ENCODE measurements at places on chromosomes 16 and 17.

- DNase-seq: no peak
These were observed 338 bp downstream of the MAPK3 start for GRCh38 chr16:30122604-30123160.

DNA sequence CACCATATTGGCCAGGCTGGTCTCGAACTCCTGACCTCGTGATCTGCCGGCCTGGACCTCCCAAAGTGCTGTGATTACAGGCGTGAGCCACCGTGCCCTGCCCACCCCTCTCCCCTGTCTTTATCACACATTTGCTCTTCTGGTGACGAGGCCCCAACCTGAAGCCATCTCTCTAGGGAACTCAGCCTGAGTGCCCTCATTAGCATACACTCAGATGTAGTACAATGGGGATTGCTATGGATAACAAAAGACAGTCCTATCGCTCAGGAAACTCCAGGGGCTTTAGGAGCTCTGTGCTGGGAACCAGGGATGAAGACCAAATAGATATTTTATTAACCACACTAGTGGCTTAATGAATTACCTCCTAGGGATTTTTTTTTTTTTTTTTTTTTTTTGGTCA, 100.7 kb downstream of the MARF1 start:
- DNase-seq: no peak

DNA sequence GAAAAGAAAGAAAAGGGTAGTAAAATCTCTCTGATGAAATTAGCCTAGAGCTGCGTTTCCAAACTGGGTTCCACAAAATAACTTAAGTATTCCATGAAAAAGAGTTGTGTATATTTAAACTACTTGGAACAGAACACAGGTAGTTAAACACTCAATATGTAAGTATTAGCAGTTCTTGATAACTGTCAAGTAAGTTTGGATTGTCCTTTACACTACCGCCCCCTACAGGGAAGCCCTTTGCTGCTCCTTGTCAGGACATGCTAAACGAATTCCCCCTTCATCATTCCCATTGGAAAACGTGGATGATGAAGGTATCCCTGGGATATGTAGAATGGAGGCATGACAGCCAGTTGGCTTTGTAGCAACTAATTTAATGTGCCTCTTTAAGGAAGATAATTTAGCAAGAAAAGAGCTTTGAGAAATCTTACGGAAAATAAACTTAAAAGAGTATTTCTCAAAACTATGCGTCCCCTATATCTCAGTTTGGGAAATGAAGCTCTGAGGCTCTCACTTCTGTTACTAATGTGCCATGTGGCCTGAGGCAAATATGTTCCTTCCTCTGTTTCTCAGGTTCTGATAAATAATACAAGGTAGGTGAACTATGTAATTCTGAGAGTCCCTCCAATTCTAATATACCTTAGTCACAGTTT, 18.8 kb downstream of the NCBP3 start:
- peak; percentile 42 for DNase-seq

GRCh38 chr17:72699545-72699944, 392.9 kb downstream of the SLC39A11 start:
- no peak for DNase-seq

- DNase-seq: no peak
These were observed 156.9 kb upstream of the CIBAR2 start for GRCh38 chr16:85269165-85269564.

DNA sequence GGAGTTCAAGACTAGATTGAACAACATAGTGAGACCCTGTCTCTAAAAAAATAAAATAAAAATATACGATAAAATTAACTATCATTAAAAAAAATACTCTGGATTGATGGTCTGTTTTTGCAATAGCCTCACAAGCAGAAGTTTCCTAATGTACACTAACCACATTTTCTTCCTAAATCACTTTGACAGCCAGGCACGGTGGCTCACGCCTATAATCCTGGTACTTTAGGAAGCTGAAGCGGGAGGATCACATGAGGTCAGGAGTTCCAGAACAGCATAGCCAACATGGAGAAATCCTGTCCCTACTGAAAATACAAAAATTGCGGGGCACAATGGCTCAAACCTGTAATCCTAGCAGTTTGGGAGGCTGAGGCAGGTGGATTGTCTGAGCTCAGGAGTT, 64.7 kb downstream of the HELZ start:
- no peak for DNase-seq

DNA sequence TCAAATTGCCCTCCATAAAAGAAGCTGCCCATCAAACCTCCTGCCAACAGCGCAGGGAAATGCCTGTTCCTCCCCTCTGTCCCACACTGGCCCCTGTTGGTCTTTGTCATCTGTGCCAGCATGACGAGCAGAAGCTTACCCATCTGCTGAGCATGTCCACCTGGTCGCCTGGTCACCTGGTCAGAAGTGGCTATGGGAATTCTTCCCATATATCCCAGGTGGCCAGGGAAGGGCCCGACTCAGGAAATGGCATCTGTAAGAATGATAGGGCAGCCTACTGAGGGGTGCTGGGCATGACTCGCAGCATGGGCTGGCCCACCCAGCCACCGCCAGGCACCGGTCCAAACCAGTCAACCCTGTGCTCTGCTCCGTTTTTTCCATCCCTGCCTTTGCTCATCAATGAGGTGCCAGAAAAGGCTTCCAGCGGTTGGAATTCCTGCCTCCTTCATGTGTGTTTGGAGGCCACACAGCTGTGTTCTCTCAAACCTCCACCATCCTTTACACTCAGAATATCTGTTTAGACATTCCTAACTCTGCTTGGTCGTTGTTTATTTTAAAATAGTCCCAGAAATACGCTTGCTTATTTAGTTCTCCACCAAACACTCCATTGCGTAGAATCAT, 145.2 kb downstream of the CLEC16A start:
- DNase-seq: peak; percentile 80

- DNase-seq: no peak
These were observed 9.4 kb downstream of the CD300LF start for GRCh38 chr17:74703311-74703710.

DNA sequence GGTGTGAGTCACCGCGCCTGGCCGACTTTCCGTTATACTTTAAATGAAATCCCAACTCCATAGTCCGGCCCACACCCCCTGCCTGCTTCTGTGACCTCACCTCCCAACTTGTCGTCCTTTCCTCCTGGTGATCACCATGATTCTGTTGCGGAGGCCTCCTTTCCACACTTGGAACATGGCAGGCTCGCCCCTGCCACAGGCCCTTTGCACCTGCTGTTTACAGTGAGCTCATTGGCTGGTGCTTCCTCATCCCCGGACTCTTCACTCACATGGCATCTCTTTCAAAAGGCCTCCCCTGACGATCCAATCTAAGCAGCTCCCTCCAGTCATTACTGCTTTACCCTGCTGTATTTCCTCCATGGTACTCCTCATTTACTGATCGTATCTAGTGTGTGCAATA, 64.6 kb downstream of the RAP1GAP2 start:
- DNase-seq: no peak

DNA sequence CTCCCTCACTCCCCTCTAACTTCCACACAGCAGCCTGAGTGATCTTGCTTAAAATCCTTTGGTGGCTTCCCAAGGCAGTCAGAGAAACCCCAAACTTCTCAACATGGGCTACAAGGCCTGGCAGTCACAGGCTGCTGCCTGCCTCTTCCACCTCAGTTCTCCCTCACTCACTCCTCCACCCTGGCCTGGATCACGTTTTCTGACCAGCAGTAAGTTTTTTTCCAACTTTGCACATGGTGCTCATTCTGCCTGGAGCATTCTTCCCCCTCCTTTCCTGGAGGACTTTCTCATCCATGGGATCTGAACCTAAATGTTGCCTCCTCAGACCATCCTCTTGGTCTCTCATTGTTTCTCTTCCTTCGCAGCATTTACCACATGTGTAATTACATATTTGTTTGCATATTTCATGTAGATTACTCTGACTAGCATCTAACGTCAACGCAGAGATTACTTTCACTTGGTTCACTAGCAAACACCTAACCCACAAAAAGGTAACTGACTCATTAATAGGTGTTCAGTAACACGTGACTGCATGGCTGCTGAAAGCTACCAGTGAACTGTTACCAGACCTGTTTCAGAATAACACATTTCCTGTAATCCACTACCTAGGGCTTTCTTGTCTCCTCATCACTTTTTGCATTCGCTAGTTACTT, 17.1 kb downstream of the GNA13 start:
- no peak for DNase-seq

DNA sequence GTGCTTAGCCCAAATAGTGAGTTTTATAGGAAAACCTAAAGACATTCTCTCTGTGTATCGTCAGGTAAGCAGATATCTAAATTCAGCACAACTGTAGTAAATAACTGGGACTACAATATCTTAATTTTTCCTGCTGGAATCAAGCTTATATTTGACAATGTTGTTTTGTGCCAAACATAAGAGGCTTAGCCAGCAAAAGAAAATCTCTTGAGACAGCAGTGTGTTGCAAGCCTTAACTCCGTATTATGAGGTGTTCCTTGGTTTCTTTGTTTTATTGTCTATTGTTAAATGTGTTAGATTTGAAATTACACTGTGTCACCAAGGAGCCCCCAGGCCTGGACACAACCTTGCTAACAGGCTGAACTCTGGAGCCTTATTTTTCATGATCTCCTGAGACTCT, 1570.6 kb upstream of the GOT2 start:
- DNase-seq: no peak

- DNase-seq: peak; percentile 88
These were observed 54.1 kb downstream of the VAC14 start for GRCh38 chr16:70746708-70747424.

DNA sequence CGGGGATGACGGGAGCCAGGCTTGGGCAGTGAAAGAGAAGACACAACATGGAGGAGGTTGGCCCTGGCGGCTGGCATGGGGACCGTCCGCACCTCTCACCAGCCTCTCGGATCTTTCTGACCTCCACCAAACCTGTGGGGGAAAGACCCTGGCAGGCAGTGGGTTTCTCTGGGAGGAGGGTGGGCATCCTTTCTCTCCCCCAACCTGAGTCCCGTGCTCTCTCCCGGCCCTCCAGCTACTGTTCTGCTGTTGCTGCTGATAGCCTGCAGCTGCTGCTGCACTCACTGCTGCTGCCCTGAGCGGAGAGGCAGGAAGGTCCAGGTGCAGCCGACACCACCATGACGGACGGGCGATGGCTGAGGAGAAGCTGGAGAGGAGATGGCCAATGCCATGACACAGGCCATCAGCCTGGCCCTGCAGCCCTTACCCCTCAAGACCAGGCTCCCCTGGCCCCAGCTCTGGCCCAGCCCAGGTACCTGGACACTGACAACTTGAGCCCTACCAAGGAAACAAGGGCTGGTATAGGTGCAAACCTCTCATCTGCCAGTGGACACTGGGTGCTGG, 7.4 kb downstream of the SMIM5 start:
- no peak for DNase-seq

DNA sequence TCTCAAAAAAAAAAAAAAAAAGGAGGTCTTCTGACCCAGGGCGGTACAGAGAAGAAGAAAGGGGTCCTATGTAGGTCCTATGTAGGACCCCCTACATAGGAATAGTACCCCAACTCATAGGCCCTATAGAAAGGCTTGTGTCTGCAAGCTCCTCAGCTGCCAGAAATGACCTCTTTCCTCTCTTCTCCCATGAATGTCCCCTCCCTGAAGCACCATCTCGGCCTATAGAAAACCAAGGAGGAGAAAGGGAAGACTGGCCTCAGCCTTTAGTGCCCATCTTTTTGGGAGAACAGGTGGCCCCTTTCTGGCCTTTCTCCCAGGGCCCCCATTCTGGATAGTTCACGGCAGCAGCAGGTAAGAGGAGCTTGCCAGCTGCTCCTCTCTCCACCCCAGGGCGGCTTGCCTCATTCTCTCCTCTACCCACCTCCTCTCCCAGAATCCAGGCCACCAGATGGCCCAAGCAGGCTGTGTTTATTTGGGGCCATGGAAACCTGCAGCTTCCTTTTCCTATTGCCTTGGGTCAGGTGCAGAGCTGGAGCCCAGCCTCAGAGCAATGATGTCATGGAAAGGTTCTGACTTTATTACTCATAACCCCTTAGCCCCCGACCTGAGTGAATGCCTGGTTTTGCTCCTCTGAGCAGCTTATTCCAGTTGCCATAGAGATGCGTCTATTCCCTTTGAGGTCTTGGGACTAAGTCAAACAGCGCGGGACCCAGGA, 1.6 kb upstream of the MRPL58 start:
- peak; percentile 25 for DNase-seq

DNA sequence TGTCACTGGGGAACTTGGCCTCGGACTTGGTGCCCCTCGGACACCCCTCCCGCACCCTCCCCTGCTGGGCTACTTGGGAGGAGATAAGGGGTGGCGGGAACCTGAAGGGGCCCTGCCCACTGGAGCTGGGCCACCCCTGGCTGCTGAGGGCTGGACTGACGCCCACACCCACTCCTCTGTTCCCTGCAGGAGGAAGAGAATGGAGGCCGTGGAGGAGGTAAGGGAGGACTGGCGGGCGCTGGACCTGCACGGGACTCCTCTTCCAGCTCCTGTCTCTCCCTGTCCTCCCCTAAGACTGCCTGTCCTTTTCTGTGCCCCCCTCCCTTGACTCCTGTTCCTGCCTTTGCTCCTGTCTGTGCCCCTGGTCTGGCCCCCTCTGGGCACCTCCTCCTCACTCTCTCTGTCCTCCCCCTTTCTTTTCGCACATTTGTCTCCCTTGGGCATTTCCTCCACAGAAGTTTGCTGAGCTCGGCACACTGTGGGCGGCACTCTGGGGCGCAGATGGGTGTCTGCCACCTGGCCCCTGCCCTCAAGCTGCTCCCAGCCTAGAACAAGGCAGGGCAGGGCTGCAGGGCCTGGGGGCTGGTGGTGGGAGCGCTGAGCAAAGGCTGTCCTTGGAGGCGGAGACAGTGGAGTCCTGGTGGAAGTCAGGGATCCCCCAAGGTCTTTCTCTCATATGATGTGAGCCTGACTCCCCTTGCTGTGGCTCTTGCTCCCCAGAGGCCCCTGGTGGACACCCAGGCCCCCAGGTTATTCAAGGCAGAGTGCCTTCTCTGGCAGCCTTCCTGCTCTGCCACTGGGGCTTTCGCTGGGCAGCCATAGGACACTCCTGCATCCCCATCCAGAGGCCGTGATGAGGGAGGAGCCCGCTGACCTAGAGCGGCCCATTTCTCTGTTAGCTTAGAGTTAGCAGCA, 32.7 kb downstream of the ARHGAP23 start:
- DNase-seq: no peak

GRCh38 chr16:19997264-19997663, 76.4 kb downstream of the GPR139 start:
- DNase-seq: no peak

DNA sequence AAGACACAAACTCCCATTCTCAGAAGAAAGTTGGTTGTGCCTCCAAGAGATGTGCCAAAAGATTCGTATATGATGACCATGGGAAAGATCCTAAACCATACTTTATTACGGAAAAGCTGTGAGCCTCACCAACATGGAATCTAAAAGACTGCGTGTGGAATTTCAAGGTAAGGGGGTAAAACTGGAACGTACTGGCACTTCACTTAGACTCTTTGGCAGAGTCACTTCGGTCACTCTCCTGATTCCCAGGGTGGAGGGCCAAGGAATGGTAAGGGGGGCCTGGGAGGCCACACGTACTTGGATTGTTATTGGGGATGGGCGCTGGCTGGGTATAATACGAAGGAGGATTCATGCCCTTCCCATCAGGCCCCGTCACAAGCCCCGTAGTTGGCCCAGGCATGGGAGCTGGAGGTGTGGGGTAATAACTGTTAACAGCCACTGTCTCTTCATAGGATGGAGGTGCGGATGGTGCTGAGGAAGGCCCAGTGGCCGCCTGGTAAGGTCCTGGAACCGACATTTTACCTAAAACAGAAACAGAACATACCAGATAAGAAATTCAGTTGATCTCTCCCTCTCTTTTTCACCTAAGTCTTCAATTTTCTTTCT, 30.4 kb downstream of the LITAF start:
- no peak for DNase-seq

- DNase-seq: peak; percentile 86
These were observed 21.2 kb upstream of the MTSS2 start for GRCh38 chr16:70706948-70707465.

GRCh38 chr16:10618710-10619209, 38.4 kb upstream of the EMP2 start:
- DNase-seq: no peak

Measured in HCEC 1CT (cell line).